ENCODE measurements at places on chromosomes 13 and 19.

DNA sequence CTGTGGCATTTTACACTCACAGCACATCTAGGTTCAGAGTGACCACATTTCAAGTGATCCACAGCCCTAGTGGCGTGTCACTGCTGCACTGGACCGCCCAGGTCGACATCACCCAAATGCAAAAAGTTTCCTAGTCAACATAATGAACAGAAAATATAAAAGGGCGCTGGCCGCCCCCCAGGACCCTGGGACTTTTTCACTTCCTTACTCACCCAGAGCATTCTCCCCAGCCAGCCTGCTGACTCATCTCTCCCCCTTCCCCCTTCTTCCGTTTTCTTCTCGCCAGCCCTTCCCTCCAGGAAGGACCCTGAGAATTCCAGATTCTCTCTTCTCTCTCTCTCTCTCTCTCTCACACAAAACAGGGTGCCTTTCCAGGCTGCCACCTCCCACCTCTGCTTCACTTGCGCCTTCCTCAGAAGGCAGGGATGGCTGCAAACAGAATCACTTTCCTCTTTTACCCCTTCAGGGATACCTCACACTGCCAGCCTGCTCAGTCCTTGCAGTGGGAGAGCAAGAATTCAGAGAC lies 21.0 kb upstream of the GRWD1 start:
- no peak for DNase-seq

- no peak for DNase-seq
Observed at GRCh38 chr13:91804724-91805123, 406.3 kb downstream of the GPC5 start.

GRCh38 chr19:14673088-14673487 lies 1.6 kb downstream of the ADGRE3 start:
- no peak for DNase-seq

- DNase-seq: no peak
Observed at GRCh38 chr13:83752141-83752540, 130.1 kb downstream of the SLITRK1 start.

GRCh38 chr19:55266840-55267239 lies 8.0 kb upstream of the PPP6R1 start:
- DNase-seq: no peak

DNA sequence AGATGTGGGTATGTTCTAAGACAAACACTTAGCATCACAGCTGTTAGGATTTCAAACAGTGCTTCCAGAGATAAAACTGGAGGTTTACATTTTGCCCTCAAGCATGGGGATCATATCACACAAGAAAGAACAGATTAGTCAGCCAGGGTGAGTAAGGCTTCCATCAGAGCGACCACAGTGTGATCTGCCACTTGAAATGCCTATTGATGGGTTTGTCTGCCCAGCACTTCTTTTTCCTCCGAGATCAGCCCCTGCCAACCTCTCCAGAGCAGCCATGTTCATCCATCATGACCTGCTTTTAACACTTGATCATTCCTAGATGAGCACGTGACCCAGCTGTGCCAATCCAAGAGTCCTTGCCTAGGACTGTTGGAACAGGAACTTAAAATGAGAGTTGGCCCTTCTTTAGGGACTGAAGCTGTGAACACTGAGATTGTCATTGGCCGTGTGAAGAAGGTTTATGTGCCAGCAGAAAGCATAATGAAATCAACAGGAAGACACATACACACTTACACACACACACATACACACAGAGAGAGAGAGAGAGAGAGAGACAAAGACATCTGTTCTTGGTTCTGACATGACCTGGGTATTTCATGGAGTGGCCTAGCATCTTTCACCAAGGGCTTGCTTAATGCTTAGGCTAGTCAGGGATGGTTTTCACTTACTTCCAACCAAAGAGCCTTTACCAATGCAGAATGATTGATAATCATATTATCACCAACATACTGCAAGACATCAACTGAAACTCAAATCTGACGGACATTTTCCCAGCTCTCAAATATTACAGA lies 5.2 kb upstream of the CEBPG start:
- no peak for DNase-seq

DNA sequence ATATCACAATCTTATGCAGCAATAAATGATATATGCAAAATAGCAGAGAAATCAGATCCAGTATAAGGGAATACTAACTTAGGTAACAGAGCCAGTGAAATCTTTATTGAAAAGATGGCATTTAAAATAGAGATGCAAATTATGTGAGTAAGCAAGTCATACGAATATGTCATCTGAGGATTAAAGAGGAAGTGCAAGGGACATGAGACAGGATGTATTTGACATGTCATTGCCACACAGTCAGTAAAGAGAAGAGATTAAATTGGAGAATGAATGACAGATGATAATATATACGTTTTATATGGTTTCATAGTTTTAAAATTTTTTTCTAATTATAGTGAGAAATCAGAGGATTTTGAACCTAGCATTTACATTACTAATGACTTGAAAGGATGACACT lies 426.4 kb downstream of the SLITRK5 start:
- DNase-seq: no peak

DNA sequence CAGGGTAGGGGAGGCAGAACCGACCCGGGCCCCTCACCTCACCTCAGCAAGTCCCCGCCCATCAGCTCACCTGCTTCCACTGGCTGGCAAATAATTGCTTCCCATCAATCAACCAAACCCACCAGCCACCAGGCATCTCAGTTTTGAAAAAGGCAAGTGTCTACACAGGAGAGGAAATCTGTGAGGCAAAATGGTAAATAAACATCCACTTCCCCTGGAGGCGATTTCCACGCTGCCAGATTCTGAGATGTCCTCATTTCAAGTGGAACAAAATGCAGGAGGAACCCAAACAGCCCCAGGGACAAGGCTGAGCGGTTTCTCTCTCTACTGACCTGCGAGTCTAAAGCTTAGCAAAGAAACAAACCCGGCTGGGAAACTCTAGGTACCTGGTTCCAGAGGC lies 117.5 kb downstream of the CRYL1 start:
- DNase-seq: no peak

- DNase-seq: no peak
Observed at GRCh38 chr19:47132194-47132852, 1.7 kb downstream of the SAE1 start.

DNA sequence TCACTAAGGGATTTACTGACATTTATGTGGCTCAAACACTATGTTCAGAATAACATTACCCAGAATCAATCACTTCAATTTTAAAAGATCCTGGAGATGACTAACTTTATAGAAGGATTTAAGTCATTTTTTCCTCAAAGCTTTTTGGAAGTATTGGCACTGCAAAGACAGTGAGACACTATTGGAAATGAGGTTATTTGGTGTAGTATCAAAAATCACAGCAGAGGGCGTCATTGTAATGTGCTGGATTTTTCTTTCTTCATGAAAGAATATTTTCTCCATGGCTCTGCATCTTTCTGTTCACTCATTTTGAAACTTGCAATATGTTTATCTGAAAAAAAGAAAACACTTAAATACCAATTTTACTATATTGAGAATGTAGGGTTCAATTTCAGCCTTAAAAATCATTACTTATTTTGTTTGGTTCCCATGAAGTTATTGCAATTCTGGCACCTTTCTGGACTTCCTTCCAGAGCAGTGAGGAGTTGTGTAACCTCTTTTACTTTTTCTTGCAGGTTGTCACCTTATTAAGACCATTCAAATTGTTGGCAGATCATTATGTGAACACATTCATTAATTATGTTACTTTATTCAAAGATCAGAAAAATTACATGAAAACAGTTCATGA lies 3.7 kb upstream of the CSNK1A1L start:
- no peak for DNase-seq

- DNase-seq: no peak
Observed at GRCh38 chr19:23718802-23719201, 31.8 kb upstream of the ZNF675 start.

DNA sequence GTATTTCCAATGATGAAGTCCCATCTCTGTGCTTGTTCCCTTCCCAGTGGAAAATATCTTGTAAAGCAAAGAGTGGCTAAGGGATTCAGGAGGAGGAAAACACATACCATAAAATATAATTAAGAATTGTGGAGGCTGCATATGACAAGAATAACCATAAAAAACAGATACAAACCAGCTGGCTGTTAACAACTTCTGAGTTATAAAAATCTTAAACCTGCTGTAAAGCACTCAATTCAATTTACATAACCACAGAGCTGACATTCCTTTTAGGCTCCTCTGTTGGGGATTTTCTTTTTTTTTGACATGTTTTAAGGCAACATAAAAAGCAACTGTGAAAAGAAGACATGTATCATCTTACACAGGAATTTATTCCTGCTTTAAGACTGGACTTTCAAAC lies 207.6 kb downstream of the DACH1 start:
- no peak for DNase-seq

DNA sequence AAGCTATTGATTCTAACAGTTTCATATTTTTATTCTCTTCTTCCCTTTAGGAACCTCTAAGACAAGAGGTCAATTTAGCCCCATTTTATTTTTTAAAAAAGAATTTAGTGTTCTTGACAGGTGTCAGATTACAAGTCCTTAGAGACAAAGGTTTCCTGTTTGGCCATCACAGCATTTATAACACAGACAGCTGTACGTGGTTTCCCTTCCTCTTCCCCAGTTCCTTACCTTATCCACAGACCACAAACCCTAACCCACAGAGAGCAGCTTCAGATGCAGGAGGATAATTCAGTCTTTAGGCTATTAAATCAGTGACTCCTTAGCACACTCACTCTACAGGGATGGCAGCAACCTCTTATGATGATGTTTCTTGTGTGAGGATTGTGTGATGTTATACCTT lies 1210.1 kb downstream of the DIAPH3 start:
- DNase-seq: no peak

GRCh38 chr19:28943651-28944050 lies 269.3 kb downstream of the UQCRFS1 start:
- no peak for DNase-seq

- no peak for DNase-seq
Observed at GRCh38 chr19:4097501-4097900, 26.4 kb downstream of the MAP2K2 start.

- DNase-seq: no peak
Observed at GRCh38 chr19:58091251-58091995, 6.6 kb downstream of the ZSCAN18 start.

DNA sequence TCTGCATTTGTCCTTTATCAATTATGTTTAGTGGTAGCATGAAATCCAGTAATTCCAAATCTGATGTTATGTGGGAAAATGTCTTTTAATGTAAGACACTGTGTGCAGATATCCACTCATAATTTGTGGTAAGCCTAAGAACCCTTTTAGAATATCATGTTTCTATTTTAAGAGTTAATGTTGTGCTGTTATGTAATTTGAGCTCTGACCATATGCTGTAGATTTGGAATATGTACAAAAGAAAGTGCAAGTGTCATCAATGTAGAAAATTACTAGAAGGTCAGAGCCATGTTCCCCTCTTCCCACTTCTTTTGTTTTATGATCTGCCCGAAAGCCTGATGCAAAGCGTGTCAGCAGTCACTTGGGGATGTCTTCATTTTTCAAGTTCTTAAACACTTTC lies 44.5 kb downstream of the SCEL start:
- DNase-seq: no peak

DNA sequence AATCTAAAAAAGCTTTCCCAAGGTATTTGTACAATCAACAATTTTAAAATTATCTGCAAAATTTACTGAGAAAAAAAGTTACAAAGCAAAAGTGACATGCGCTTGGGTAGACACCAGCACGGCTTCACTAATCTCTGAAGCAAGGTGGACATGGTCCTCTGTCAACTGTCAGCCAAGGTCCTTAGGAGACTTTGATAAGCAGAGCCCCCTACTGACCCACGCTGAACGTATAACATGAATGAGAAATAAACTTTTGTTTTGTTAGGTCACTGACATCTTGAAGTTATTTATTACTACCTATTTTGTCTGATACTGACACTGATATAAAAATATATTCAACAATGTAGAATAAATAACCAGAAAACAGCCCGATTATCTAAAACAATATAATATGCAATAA lies 100.7 kb upstream of the OBI1 start:
- DNase-seq: no peak

GRCh38 chr13:35832551-35832950 lies 298.6 kb downstream of the DCLK1 start:
- no peak for DNase-seq

DNA sequence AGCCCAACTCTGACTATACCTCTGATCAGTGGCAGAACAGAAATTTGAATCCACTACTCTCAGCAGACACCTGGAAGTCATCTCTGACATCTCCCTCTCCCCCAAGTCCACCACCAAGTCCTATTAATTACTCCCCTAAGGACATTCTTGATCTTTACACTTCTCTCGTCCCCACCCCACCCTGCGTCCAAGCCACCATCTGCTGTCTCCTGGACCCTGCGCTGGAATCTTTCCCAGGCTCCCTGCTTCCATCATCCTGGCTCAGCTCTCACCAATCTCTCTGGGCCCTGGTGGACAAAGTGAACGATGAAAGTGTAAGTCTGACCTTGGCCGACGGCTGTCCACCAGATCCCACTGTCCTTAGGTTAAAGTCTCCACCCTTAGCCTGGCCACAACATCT lies 145.6 kb upstream of the GJB6 start:
- DNase-seq: no peak

DNA sequence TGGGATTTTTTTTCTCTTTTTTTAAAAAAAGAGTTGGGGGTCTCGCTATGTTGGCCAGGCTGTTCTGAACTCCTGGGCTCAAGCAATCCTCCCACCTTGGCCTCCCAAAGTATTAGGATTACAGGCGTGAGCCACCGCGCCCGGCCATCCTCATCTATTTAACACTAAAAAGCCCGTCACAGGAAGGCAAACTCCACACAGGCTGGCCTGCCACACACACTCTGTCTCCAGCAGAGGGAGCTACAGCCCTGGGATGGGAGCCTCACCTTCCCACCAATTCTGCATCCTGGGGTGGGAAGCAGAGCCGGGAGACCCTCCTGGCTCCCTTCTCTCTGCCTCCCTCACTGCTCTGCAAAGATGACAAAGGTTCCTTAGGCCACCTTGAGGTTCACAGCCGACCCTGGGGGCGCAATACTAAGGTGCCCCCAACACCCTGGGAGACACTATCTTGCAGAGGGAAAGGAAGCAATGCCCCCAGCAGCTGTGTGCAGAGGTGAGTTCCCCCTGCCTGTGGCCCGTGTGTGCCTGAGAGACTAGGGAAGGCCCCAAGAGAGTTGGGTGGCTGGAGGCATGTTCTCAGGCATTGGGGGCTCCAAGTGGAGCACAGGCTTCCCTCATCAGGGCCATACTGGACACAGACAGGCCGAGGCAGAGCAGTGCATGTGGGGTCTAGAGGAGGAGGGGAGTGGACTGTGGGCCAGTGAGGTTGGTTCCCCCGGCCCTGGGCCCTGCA lies 27.4 kb upstream of the TIMM44 start:
- no peak for DNase-seq

- DNase-seq: peak; percentile 64
Observed at GRCh38 chr19:14385492-14385891, 4.2 kb downstream of the ADGRE5 start.

GRCh38 chr19:47711652-47712242 lies 1.5 kb upstream of the EHD2 start:
- DNase-seq: no peak
